Fibroblast of skin of left quadriceps (primary cell): ENCODE measurements at places on chromosomes 1 and 21.

DNA sequence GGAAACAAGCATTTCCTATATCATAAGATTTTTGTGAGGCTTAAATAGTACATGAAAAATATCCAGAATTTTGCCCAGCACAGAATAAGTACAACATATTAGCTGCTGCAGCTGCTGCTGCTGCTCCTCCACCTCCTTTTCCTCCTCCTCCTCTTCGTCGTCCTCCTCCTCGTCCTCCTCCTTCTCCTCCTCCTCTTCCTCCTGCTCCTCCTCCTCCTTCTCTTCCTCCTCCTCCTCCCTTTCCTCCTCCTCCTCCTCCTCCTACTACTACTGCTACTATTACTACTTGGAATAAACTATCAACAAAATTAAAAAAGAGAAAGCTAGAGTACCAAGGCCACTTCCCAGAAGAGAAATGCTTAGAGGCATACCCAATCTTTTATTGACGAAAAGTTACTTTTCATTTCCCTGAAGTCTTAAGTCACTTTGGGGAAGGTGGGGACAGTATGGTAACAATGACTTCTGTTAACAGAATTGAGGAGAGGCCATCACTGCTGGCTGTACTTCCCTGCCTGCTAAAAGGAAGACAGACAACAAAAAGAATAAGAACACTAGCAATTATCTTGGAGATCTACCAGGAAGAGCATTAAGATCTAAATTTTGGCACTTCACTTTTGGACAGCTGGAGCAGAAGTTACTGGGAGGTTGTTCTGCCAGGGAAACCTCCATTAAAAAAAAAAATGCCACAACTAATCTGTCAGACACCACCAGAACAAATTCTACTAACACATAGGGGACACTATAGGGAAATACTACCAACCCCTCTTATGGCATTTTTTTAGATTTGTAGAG lies 7.1 kb downstream of the DENND1B start:
- no peak for DNase-seq

GRCh38 chr1:7227654-7228053 lies 442.4 kb downstream of the CAMTA1 start:
- no peak for DNase-seq

- DNase-seq, result no peak
These were observed 771 bp downstream of the RABGAP1L start for GRCh38 chr1:174160109-174160473.

DNA sequence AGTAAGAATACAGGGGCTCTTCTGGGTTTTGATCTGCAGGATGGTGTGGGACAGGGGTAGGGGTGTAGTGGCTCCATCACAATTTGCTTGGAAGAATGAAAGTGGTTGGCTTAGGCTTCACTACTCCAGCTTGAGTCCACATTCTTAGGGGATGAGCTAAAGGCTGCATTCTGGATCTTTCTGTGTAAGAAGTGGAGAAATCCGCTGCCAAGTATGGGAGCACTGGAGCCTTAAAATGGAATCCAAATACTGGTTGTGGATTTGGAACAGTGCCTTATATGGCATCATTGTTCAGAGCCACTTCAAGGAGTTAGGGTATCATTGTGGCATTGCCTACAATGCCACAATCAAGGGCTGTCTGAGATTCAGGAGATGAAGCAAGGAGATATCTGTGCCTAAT lies 187.1 kb downstream of the LMO4 start:
- DNase-seq, result peak; percentile 16

DNA sequence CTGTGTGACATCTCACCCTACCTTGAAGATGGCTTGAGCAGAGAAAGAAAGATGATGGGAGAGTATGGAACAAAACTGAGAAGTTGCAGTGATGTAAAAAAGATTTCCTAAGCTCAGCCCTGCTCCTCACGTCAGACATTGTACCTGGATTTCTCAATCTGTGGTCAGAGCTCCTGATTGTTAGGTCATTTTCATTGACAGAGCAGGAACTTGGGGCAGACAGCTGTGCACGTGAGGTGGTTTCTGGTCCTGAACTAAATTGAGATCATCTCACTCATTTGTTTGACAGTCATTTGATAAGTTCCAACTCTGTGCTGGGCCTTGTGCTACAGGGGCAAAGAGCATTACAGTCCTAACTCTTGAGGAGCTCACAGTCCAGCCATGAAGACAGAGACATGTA lies 10.2 kb downstream of the TRAF3IP3 start:
- no peak for DNase-seq

GRCh38 chr21:45381865-45382696 lies 22.9 kb upstream of the COL18A1 start:
- DNase-seq, result no peak

DNA sequence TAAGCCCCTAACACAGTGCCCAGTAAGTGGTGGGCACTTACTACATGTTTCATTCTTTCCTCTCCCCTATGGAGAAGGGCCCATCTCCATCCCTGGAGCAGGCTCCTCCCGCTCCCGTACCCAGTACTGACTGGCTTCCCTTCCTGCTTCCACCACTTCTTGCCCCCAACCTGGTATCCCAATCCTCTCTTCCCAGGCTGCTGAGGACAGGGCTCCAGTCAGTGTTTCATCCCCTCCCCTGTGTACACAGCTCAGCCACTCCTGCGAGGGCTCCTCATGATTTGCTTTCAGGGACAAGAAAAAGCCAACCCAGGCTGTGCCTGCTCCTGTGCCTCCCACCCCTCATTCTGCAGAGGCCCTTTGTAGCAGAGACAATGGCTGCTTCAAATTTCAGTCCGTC lies 20.8 kb upstream of the ETV3 start:
- no peak for DNase-seq

DNA sequence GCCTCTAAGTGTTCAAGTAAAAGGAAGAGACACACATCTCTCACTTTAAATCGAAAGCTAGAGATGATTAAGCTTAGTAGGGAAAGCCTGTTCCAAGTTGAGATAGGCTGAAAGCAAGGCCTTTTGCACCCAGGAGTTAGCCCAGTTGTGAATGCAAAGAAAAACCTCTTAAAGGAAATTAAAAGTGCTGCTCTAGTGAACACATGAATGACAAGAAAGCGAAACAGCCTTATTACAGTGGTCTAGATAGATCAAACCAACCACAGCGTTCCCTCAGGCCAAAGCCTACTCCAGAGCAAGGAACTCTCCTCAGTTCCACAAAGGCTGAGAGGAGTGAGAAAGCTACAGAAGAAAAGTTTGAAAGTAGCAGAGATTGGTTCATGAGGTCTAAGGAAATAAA lies 14.9 kb downstream of the TCP10L start:
- DNase-seq, result no peak

GRCh38 chr1:34115233-34115632 lies 49.8 kb downstream of the CSMD2 start:
- no peak for DNase-seq

DNA sequence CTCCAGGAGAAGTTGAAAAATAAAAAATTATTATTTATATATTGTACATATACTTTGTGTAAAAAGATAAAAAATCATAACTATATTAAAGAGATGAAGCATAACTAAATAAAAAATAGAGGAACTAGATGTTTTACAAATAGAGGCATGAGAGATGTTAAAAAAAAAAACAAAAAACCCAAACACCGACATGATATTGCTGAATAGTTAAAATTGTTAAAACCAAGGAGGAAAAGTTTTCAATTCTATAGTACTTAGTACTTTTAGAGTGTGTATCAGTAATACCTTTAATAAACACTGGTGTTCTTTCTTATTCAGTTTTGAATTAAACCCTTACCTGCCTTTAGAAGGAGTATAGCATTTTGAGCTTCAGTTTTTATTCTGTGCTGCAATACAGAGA lies 32.1 kb downstream of the BACH1 start:
- no peak for DNase-seq

GRCh38 chr1:179793281-179793680 lies 50.2 kb downstream of the FAM163A start:
- DNase-seq, result no peak

- no peak for DNase-seq
These were observed 1.2 kb downstream of the RGL1 start for GRCh38 chr1:183806125-183806524.

GRCh38 chr1:31760471-31761470 lies 3.4 kb downstream of the ADGRB2 start:
- DNase-seq, result no peak

- DNase-seq, result no peak
These were observed 82.4 kb upstream of the C21orf91 start for GRCh38 chr21:17901458-17902079.

DNA sequence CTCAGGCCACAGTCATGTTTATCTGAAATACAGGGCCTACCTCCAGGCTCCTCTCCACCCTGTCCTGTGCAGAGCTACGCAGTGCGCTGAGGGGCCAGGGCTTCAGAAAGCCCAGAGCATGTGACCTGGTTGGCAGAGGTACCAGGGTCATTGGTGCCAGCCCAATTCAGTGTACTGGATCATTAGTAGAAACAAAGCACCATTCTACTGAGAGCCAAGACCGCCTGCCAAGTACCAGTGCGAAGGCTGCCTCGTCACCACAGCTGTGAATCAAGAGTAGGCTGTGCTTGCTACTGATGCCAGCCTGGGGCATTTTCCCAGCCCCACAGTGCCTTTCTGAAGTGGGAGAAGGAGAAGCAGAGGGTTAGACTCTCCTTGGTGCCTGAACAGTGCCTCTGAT lies 59.8 kb downstream of the CAPN9 start:
- DNase-seq, result no peak

GRCh38 chr1:6466023-6466422 lies at the start of gene TNFRSF25:
TNFRSF25 (minus strand) TSS chr1:6466173; CDS start chr1:6466107, 66 bp downstream.
- no peak for DNase-seq

DNA sequence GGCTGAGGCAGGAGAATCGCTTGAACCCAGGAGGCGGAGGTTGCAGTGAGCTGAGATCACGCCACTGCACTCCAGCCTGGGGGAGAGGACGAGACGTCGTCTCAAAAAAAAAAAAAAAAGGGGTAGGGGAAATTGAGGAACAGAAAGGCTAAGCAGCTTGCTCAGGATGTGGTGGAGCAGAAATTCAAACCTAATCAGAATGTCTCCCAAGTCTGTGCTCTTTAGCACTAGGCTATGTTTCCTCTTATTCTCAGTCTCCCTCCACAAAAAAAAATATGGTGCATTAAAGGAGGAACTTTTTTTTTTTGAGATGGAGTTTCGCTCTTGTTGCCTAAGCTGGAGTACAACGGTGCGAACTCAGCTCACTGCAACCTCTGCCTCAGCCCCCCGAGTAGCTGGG lies 114.2 kb downstream of the SLC16A1 start:
- DNase-seq, result no peak

DNA sequence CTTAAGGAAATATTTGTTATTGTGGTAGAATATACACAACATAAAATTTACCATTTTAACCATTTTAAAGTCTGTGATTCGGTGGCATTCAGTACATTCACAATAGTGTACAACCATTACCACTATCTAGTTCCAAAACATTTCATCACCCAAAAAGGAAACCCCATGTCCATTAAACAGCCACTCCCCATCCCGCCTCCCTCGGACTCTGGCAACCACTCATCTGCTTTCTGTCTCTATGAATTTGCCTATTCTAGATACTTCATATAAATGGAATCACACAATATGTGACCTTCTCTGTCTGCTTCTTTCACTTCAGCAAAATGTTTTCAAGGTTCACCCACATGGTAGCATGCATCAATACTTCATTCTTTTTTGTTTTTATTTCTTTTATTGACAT lies 51.3 kb downstream of the PTP4A2 start:
- no peak for DNase-seq

GRCh38 chr1:64378826-64379225 lies 91.1 kb upstream of the CACHD1 start:
- no peak for DNase-seq

- DNase-seq, result peak; percentile 3
These were observed 543.0 kb upstream of the B3GALT2 start for GRCh38 chr1:193729429-193729828.

GRCh38 chr21:44285138-44285992 lies at the start of gene AIRE:
AIRE (plus strand) TSS chr21:44285876; CDS start chr21:44286007, 131 bp downstream.
- DNase-seq, result no peak
